ENCODE measurements at places on chromosomes 12 and 14.

DNA sequence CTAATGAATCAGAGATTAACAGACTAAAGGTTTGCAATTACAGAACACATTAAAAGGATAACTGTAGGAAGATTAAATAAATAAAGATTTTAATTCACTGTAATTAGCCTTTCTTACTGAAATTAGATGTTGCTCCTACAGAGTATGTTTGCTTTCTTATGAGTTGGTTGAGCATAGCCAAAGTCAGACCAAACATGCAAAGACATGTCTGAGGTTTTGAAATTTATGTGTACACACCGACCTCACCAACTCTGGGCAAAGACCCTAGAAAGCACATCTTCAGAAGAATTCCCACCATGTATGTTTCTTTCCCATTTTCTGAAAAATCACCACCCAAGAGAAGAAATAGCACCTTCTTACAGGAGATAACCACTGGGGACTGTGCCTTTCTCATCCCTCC is 159.2 kb downstream of the PAX9 start:
- no peak for DNase-seq

DNA sequence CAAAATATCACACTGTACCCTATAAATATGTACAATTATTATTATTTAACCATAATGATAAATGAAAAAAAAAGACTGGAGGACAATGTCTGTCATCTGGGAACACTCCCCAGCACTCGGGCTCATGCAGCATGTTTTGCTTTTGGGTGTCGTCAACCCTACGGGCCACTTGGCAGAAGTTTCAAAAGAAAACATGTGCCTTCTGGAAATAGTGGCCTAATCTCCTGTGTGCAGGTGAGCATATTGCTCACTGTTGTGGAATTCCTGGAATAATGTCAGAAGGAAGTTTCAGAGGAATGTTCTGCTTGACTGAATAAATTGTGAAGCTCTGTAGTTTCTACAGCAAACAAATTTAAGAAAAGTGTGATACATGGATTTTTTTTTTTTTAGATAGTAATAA is 298.3 kb downstream of the SSPN start:
- DNase-seq, result no peak

DNA sequence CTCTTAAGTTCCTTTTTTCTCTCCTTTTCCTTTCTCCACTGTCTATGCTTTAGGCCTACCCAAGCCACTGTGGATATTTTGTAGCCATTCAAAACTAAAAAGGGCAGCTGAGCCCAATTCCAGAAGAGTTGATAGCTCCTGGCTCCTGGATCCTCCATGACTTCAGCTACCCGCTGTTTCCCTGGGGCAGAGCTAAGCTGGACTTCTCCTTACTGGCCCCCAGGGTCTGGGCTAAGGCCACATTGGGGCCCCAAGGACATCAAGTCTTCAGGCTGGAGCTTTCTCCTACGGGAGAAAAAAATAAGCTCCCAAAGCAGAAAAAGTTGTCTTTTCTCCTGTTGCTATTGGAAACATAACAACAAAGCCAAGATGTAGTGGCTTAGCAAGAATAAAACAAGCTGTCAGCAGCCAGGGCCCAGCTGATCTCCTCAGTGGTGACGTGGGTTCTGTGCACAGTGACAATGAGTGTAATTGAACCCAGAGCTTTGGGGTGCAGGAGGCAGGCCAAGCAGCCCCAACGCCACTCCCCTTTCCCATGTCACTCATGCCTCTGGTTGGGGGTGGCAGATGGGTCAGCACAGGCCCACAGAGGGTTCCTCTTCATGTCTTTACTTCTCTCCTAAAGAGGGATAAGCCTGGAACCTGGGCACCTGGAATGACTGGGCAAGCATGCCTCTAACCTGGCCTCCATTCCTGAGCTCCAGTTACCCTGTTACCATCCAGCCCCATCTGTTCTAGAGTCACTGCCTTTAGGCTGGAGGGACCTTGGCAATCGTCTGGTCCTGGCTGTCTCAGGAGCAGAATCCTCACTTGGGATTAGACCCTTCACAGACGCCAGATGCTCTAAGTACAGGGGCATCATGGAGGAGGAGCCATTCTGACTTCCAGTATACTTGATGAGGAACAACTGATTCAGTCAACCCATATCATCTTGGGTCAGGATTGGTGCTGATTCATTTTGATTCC is 171.2 kb downstream of the ZFP36L1 start:
- no peak for DNase-seq

GRCh38 chr12:67667276-67668073 is 18.9 kb downstream of the DYRK2 start:
- no peak for DNase-seq

- DNase-seq, result peak; percentile 29
Measured at GRCh38 chr12:94609917-94610443, 40.4 kb downstream of the TMCC3 start.

- DNase-seq, result no peak
Measured at GRCh38 chr12:50574601-50575348, 70.0 kb downstream of the DIP2B start.

DNA sequence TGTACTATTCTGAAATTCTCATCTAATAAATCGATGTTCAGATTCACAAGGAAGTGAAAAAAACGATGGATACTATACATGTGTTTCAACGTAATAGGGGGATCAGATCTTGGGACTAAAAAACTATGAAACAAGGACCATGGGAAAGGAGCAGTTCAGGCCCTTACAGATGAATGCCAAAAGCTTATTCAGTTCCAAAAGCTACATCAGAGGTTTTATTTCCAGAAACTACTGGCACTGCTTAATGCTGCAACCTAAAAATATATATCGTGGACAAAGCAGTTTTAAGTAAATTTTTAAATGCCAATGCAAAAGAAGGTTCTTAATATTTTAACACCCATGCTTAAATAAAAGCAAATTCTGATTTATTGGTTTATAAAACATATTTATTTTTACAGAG is 38.5 kb downstream of the LRIG3 start:
- DNase-seq, result no peak

- DNase-seq, result no peak
Measured at GRCh38 chr12:47855502-47855901, 35.8 kb upstream of the HDAC7 start.

DNA sequence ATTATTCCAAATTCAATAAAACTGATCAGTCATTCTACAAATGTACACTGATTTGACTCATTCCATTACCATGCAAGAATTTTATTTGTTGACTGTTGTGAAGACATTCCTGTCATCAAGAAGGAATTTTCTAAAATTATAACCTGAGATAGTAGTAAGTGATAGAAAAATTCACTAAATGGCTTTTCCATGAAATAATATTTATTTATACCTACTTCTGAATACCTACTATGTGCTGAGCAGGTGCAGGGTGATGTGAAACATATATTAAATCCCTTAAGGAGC is 841.7 kb downstream of the NRXN3 start:
- DNase-seq, result no peak

- peak; percentile 37 for DNase-seq
Measured at GRCh38 chr12:111024205-111024801, 103.9 kb upstream of the MYL2 start.

GRCh38 chr12:79266343-79267144 is 402.0 kb downstream of the SYT1 start:
- DNase-seq, result no peak

DNA sequence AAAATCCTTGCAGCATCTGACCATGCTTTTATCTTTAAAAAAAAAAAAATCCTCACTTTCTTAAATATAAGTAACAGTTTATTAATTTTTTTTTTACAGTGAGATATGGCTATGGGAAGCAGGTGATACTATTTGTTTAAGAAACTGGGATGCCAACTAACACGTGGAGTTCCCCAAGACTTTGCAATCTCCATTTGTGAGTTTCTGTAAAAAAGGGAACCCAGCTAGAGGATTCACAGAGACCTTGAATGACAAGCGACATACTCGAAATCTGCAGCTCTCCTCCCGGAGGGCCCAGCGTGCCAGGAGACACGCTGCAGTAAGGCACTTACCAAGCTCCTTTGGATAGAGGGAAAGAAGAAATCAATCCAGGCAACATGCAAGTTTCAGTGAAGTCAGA is 30.1 kb downstream of the SLC15A4 start:
- no peak for DNase-seq

GRCh38 chr14:71907793-71908515 is 24.3 kb upstream of the RGS6 start:
- no peak for DNase-seq

GRCh38 chr12:119365451-119365850 is 30.9 kb downstream of the CCDC60 start:
- no peak for DNase-seq

- DNase-seq, result no peak
Measured at GRCh38 chr12:121787063-121788025, 6.1 kb downstream of the RHOF start.

GRCh38 chr12:126030573-126030972 is 965.3 kb downstream of the AACS start:
- no peak for DNase-seq

DNA sequence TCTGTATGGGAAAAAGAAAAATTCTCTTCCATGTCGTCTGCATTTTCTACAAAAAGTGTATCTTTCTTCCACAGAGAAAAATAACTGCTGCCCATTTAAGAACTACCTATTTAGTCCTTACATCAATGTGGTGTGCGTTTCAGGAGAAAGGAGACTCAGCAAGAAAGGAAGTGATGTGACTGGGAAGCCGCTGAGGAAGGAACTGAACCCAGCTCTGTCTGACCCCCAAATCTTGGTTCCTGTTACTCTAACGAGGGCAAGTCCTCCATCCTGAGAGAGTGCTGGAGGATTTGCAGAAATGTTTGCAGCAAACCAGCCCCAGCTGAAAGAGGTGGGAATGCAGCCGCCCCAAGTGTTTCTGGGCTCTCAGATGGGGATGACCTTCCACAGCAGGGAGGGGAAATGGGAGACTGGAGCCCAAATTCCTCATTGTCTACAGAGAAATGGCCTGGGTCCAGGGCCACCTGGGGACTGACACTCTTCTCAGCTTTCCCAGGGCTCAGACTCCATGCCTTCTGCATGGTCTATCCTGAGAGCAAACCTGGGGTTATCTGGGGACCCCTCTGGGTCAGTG is 6.7 kb upstream of the MLEC start:
- DNase-seq, result no peak
